ENCODE measurements at places on chromosomes 4 and X.

DNA sequence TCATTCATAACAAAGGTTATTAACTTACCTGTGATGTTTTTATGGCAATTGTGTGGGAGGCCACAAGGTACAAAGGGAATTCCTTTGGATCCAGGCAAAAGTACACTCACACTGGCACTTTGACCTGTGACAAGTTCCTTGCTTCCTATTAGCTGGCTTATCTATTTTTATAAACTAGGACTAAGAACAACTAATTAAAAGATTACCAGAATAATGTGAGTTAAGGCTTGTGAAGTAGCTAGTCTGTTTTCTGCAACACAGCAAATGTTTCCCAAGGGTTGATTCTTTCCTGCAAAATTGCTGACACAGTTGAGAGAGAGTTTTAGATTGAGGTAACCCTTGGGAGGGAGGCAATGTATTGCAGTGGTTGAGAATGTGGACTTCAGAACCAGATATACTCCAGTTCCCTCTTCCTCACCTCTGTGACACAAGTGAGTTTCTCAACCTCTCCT lies 107.9 kb downstream of the CPEB2 start:
- DNase-seq: no peak

DNA sequence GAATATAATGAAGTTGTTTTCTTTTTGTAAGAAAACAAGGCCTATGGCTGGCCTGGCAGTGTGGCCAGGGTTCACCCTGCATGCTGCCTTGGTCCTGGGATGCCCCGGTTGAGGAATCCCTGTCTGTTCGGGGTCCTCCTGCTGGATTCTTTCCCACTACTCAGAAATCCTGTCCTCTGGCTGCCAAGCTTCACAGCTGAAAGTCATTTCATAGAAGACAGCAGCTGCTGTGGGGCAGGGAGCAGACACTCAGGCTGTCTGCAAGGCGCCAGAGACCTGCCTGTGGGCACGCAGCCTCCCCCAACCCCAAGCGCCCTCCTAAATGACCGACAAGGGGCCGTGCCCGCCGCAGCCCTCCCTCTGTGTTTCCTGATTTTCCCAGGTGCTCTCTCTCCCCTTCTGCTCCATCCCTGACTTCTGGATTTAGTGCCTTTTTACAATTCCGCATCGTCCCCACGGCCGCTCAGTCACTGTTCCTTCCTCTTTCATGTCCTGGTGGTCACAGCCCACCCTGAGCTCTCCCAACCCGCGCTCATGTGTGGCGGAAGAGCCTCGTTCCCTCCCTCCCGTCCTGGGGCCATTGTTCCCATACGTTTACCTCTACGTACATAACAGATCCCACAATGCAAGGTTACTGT lies 27.5 kb downstream of the ZFYVE28 start:
- no peak for DNase-seq

DNA sequence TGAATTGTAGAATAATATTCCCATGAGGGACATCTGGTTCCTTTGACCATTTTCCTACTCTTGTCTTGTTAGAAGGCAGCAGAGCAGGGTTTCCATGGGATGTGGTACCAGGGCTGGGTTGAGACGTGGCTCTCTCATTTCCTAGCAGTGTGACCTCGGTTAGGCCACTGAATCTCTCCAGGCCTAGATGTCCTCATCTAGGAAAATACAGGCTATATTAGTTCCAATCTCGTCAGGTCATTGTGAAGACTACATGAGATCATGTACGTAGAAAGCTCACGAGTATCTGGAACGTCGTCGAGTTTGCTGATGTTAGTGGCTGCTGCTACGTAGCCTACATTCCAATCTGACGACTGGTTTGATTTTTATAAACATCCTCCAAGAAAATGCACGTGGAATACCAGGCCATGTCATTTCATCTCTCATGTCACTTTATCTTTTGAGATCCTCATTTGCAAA lies 278.2 kb upstream of the GATB start:
- no peak for DNase-seq

DNA sequence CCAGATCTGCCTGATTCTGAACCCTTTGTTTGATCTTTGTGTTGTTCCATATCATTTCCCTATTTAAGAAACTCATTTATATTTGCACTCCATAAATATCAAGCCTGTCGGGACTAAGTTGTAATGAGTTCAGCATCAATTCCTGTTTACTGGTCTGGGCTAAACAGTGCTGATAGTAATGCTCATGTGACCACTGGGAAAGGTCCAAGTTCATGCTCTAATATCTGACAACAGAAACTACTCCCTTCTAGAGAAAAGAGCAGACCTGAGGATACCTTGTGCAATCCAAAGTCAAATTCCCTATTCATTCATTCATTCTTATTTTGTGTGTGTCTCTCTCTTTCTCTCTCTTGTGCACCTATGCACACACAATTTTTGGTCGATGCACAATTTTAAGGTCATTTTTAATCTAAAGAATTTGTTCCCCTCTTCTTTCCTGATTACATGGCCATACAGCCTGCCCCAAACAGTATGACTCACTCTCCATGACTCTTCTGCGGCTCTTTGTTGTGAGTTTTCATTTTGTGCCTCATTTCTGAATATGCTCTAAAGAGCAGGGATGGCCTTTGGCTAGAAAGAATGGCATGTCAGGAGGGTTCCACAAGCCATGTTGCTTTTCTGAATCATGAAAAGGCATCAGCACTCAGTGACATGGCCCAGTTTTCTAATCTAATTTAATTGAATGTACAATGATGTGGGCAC lies 664.3 kb downstream of the RPA4 start:
- DNase-seq: no peak

DNA sequence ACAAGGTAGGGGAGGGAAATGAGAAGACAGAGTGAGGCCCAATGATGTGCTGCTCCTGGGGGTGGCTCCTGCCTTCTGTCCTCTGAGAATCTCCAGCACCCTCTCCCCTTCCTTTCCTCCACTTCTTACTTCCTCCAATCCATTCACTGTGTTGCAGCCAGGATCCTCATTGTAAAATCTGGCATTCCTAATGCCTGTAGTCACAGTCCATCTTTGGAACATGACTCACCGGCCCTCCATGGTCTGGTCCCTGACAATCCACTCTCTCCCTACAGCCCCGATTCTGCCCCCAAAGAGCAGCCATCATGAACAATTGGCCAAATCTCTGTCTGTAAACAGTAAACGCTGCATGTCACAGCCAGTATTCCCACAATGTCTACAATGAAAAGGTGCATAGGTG lies 72.9 kb downstream of the CLNK start:
- DNase-seq: no peak

GRCh38 chr4:15707363-15707715 lies 4.5 kb downstream of the BST1 start:
- no peak for DNase-seq

All from dorsolateral prefrontal cortex (tissue), 122 donors.